Heart left ventricle (tissue), 16 donors: ENCODE measurements at places on chromosomes 2 and 18. TPM values are rescaled to one million over a fixed set of nuclear protein-coding genes. Genes with fewer than 3 reads are reported as not detected.

Gene GALR1
- total RNA-seq: not detected

Gene SPC25
- not detected for total RNA-seq

- H3K4me3 ChIP-seq: peak overlapping the region; percentile 71
- H3K27me3 ChIP-seq: peaks cover 21% of the 10 kb centered on the region
- peaks cover 25% of the 10 kb centered on the region for H3K4me1 ChIP-seq
Observed at GRCh38 chr18:59898609-59899297, 1.0 kb upstream of the PMAIP1 start.

GRCh38 chr2:201580486-201580885, 62.8 kb downstream of the TMEM237 start:
- no peaks in the 10 kb centered on the region for H3K36me3 ChIP-seq
- H3K27ac ChIP-seq: no peak overlapping the region
- H3K4me3 ChIP-seq: no peak overlapping the region
- H3K27me3 ChIP-seq: no peaks in the 10 kb centered on the region
- H3K4me1 ChIP-seq: no peaks in the 10 kb centered on the region

DNA sequence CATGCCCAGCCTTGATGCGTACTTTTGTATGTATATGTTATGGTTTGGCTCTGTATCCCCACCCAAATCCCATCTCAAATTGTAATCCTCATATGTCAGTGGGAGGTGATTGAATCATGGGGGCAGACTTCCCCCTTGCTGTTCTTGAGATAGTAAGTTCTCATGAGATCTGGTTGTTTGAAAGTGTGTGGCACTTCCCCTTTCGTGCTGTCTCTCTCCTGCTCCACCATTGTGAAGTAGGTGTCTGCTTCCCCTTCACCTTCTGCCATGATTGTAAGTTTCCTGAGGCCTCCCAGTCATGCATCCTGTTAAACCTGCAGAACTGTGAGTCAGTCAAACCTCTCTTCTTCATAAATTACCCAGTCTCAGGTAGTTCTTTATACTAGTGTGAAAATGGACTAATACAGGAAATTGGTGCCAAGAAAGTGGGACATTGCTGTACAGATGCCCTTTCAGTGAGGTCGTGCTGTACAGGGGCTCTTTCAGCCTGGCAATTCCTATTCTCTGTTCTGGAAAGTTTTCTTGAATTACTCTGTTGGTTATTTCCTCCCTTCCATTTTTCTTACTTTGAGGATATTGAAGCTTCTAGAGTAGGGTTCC, 38.2 kb downstream of the KCMF1 start:
- peaks cover 9% of the 10 kb centered on the region for H3K36me3 ChIP-seq
- H3K4me3 ChIP-seq: no peak overlapping the region
- no peak overlapping the region for H3K27ac ChIP-seq
- no peak for DNase-seq
- H3K4me1 ChIP-seq: peaks cover 14% of the 10 kb centered on the region

- DNase-seq: no peak
- no peak overlapping the region for H3K4me3 ChIP-seq
- no peak overlapping the region for H3K27ac ChIP-seq
- H3K4me1 ChIP-seq: peaks cover 35% of the 10 kb centered on the region
Observed at GRCh38 chr2:235679471-235679870, 185.6 kb downstream of the AGAP1 start.

- no peak for DNase-seq
- no peaks in the 10 kb centered on the region for H3K36me3 ChIP-seq
- no peak overlapping the region for H3K27ac ChIP-seq
- H3K4me1 ChIP-seq: peaks cover 20% of the 10 kb centered on the region
Observed at GRCh38 chr2:85423525-85423924, 5.0 kb downstream of the SH2D6 start.

GRCh38 chr2:64525317-64525613, 1.1 kb downstream of the AFTPH start:
- peaks cover 37% of the 10 kb centered on the region for H3K4me1 ChIP-seq
- peak overlapping the region; percentile 88 for H3K4me3 ChIP-seq

DNA sequence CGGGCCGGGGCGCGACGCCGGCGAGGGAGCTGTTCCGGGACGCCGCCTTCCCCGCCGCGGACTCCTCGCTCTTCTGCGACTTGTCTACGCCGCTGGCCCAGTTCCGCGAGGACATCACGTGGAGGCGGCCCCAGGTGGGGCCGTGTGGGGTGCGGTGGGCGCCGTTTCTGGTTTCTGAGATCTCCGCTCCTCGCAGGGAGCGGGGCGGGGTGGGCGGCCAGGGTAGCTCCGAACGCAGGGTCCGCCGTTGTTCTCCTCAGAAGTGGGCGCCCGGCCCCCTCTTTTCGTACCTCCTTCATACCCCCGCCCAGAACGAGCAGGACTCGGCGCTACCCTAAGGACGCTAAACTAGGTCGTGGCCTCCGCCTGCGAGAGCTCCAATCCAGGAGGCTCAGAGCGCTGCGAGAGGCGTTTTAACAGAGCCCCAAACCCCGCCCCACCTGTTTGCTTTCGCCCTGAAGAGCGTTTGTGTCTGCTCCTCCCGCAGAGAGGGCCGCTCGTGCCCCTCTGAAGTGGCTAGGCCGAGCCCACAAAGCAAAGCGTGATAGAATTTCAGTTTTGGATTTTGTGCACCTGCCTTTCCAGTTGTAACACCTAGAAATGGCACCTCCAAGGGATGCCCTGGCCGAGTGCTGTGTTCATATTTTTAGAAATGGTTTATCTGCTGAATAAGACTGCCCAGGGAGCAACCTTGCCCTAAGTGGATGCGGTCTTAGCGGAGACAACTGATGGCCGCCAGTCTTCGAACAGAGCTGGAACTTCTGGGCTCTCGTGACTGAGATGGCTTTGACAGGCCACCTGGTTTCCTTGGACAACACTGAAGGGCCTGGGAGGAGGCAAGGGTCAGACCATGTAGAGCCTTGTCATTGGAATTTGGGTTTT, 626 bp downstream of the CAPN10 start:
- peak overlapping the region; percentile 59 for H3K27ac ChIP-seq
- H3K4me1 ChIP-seq: peaks cover 71% of the 10 kb centered on the region
- peak overlapping the region; percentile 87 for H3K4me3 ChIP-seq
- no peak for DNase-seq
- peaks cover 14% of the 10 kb centered on the region for H3K36me3 ChIP-seq

DNA sequence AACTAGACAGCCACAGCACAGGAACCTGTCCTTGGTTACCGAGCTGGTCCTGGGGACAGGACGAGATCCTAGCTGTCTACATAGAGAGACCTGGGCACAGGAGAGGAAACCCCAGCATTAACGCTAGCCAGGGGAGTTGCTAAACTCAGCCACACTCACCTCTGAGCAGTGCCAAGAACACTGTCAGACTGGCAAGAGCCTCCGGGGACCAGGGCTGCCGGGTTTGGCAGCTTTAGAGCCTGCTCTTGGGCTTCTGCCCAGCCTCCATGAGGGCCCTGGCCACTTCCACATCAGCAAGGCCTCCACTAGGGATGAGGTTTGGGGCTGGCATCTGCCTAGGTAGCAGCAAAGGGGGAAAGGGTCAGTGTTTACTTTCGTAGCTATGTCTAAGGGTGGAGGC, 6.7 kb downstream of the TMBIM1 start:
- no peaks in the 10 kb centered on the region for H3K27me3 ChIP-seq
- H3K4me3 ChIP-seq: peak overlapping the region; percentile 54
- DNase-seq: peak; percentile 73
- peaks cover 94% of the 10 kb centered on the region for H3K4me1 ChIP-seq
- H3K27ac ChIP-seq: peak overlapping the region; percentile 100
- no peaks in the 10 kb centered on the region for H3K36me3 ChIP-seq
